ENCODE measurements at places on chromosomes 5 and 9.

DNA sequence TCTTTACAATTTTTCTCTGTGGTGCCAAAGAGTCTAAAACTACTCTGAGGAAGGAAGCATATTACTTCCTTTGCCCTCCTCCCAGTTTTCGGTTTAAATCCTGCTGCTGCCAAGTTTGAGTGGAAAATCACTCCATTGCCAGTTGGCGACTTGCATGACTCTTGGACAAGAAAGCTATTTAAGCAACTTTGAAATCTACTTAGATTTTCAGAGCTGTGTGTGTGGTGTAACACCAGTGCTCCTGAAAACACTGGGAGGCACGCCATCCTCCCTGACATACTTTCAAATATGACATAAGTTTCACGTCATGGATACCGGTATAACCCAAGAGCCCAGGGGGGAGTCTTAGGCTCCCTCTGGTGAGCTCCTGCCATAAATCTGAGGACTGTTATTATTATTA lies 83.5 kb upstream of the RIOK2 start:
- DNase-seq = no peak

DNA sequence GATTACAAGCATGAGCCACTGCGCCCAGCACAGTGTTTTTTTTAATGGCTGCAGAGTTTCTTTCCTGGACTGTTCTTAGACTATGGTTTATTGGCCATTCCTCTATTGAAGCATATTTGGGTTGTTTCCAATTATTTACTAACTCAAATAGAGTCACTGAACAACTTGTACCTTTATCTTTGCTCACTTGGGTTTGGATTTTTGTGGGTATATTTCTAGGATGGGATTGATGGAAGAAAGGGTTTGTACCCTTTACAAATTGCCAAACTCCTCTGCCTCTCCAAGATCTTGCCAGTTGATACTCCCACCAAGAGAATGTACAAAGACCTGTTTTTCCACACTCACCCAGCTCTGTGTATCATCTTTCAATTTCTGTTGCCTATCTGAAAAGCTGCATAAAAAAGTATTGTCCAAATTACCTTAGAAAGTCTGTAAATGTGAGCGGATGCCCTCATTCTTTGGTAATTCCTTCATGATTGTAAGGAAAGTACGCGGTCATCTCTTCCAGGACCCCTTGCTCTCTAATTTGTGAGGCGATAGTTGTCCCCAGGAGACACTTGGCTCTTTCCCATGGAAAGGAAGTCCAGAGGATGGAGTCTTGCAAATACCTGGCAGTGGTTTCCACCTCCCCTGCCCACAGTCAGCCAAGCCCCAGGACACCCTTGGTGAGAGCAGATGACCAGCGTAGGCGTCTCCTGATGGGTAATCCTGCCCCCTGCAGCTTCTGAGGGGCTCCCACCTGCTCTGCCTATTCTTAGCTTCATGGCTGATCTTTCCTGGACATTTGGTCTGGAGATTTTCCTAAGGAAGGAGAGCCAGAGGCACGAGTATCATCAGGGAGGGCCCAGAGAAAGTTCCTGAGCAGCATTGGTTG lies 33.0 kb downstream of the ARHGEF37 start:
- no peak for DNase-seq

DNA sequence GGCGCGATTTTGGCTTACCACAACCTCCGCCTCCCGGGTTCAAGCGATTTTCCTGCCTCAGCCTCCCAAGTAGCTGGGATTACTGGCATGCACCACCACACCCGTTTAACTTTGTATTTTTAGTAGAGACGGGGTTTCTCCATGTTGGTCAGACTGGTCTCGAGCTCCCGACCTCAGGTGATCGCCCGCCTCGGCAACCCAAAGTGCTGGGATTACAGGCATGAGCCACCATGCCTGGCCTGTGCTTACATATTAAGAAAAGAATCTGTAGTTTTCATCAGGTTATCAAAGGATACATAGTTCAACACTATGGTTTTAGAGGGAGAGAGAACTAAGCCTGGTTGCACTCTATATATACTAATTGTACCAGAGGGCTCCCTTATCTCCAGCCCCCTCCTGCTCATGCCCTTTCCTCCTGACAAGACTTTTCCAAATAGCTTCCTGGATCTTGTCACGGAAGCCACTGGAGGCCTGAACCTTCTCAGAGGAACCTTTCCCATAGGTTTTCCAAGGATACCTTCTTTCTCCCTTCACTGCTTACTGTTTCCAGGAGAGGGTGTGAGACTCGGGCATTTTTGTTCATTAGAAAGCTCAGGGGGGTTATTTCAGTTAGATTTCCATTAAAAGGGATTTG lies 53.1 kb downstream of the SLC44A1 start:
- DNase-seq = no peak

GRCh38 chr9:4155221-4156026 lies 144.4 kb downstream of the GLIS3 start:
- DNase-seq = no peak

- no peak for DNase-seq
Measured at GRCh38 chr5:120454094-120454798, 9.9 kb upstream of the PRR16 start.

DNA sequence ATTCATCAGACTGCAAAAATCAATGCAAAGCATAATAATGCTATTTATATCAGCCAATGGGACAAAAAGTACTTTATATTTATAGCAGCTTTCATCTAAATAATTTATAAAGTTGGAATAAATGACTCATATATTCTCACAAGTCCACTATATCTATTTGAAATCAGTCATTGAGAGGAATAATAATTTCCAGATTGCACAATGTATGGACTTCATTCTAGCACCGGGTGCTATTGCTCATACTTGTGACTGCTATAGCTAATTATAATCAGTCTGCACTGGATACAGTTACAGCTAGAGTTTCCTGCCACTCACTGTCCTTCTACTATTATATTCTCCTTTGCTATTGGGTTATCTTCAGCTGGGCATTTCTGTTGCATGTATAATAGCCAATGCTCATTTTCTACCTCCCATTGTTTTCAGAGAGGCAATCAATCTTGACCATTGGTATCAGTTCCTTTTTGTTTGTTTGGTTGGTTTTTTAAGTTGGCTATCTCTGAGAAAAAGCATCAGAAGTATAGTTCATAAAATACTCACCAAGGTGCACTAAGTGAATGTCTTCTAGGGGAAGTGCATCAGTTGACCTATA lies 1.9 kb downstream of the CDH18 start:
- DNase-seq = no peak

DNA sequence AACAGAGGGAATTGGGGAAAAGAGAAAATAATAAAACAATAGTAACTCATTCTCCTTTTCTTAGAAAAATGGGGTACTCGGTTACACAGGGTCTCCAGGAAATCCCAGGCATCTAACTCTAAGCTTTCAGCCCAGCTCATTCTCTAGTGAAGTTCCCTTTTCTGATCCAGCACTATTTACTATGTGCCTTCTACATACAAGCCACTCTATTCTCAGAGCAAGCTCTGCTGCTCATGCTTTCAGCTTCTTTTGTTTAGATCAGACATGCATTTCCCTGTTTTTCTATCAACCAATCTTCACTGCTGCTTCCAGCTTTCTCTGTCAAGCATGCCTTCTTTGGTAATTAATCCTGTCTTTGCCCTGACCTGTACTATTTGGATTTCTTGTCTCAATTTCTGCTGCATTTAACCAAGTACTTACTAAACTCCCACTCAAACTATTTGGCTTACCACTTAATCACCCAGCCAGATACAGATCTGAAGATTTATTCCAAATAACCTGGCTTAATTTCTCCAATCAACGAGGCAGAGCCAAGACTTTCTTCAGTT lies 25.3 kb downstream of the OSMR start:
- no peak for DNase-seq

- no peak for DNase-seq
Measured at GRCh38 chr5:58738336-58738735, 155.5 kb downstream of the RAB3C start.

DNA sequence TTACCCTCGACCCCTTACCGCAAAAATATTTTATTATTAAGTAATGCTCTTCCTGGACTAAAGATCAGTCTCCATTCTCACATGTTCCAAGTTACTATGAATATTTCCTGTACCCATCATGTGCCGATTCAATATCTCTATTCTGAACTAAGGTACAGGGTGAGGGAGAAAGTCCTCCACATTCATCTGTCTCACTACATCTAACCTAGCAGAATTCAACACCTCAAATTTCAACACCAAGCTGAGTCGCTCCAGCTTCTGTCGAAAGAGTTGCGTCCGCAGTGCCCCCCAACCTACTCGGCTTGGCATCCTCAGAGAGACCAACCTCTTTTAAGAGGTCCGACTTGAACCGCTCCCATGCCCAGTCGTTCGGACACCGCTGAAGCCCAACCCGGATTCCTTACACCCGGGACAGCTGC lies 1.0 kb downstream of the CERT1 start:
- DNase-seq = no peak

DNA sequence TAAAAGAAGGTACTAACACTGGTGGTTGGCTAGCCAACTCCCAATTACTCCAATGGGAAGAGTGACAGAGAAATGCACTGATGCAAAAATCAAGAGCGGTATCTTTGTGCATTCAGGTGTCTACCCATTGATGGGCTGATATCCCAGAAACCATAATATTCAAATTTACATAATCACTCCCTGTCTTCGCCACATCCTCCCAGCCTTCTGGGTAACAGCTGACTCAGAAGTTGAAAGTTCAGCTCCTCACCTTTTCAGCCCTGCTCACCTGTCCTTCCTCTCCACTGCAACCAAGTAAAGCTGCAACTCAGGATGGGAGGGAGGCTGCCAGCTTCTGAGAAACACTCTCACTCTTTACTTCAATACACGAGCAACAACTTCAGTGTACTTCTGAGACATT lies 6.9 kb downstream of the SUSD1 start:
- DNase-seq = no peak

- peak; percentile 73 for DNase-seq
Measured at GRCh38 chr9:129580211-129580915, 40.5 kb downstream of the C9orf50 start.

GRCh38 chr5:3734632-3735031 lies 139.0 kb downstream of the IRX1 start:
- no peak for DNase-seq

GRCh38 chr5:98076501-98076900 lies 697.0 kb upstream of the RGMB start:
- DNase-seq = no peak

DNA sequence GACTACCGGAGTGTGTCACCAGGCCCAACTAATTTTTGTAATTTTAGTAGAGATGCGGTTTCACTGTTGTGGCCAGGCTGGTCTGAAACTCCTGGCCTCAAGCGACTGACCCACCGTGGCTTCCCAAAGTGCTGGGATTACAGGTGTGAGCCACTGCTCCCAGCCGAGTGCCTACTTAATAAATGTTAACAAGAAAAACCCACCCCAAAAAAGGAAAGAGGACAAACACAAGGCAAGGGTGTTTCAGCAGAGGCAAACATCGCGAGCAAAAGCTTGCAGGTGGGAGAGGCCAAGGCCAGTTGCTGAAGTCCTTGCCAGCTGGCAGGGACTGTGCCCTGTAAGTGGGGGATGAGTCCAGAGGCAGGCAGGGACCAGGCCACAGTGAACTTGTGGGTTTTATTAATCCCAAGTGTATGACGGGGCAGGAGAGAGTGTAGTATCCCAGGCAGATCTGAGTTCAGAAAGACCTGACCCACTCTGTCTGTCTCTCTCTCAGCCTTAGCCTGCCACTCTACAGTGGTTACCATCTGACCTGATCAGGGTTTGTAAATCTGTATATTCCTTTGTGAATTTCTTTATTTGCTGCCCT lies 6.4 kb upstream of the FPGS start:
- no peak for DNase-seq

GRCh38 chr9:79020276-79020675 lies 551.5 kb upstream of the TLE4 start:
- DNase-seq = no peak

- DNase-seq = no peak
Measured at GRCh38 chr5:126454081-126454480, 30.9 kb downstream of the GRAMD2B start.

DNA sequence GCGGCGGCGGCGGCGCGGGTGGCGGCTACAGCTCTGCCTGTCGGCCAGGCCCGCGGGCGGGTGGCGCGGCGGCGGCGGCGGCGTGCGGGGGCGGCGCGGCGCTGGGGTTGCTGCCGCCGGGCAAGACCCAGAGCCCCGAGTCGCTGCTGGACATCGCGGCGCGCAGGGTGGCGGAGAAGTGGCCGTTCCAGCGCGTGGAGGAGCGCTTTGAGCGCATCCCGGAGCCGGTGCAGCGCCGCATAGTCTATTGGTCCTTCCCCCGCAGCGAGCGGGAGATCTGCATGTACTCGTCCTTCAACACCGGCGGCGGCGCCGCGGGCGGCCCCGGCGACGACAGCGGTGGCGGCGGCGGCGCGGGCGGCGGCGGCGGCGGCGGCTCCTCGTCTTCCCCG lies 296 bp downstream of the ZSWIM6 start:
- peak; percentile 80 for DNase-seq

DNA sequence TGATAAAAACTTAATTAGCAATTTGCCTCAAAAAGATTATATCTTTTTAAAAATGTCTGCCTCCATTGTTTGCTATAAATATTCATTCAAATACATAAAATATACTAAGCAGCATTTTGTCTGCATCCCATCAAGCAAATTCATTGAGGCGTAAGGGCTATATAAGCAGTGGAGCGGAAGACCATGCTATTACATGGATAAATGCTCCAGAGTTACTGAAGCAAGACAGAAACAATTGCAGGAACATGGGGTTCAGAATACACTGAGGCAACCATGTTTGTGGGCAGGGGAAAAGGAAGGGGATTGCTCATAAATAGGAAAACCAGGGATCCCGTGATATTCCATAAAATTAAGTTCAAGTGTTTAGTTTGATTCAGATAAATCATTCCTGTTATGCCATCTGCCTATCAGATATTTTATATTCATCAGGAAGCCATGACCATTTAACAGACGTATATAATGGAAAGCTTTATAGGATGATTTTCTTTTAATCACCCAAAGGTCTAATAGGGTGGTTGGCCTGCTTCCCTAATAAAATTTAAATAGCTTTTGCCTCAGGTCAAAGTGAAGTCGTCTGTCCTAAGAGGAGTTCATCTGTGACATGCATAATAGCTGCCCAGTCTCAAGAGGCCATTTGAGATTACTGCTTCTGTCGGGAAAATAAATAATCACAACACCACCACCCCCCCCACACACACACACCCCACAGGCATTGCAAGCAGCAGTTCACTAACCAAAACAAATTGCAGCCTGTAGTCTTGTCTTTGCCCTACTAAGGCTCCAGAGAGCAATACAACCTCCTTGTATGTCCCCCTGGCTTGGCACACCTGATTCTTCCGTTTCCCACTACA lies 105.2 kb downstream of the RASEF start:
- DNase-seq = no peak

- DNase-seq = no peak
Measured at GRCh38 chr5:58999804-59000203, 416.9 kb downstream of the RAB3C start.

DNA sequence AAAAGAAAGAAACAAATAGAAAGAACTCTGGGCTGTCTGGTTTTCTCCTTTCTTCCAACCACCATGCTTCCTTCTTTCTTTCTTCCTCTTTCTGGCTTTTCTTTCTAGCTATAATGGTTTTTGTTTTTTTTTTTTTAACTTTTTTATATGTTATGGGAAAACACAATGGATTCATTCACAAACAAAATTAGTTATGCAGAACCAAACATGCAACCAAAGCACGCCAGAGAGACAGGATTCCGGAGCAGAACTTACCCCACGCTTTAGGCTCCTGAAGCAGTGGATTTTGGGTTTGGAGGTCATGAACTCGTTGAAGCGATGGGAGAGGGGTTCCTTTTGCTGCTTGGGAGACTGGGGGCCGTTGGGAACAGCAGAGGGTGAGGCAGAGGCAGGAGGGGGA lies 88.3 kb downstream of the USP20 start:
- no peak for DNase-seq

- DNase-seq = no peak
Measured at GRCh38 chr5:127340606-127341005, 50.0 kb downstream of the MEGF10 start.

Measured in activated effector memory CD4-positive, alpha-beta T cell treated with anti-CD3 and anti-CD28 coated beads, Interleukin-2, amount 50 U/mL, for 16 hours (primary cell).